ENCODE measurements at places on chromosomes 6 and 20.

- H3K36me3 ChIP-seq: no peaks in the 10 kb centered on the region
- no peaks in the 10 kb centered on the region for H3K27me3 ChIP-seq
- DNase-seq: no peak
- H3K4me1 ChIP-seq: peaks cover 23% of the 10 kb centered on the region
These were observed 265.0 kb upstream of the MARCKS start for GRCh38 chr6:113591896-113592827.

DNA sequence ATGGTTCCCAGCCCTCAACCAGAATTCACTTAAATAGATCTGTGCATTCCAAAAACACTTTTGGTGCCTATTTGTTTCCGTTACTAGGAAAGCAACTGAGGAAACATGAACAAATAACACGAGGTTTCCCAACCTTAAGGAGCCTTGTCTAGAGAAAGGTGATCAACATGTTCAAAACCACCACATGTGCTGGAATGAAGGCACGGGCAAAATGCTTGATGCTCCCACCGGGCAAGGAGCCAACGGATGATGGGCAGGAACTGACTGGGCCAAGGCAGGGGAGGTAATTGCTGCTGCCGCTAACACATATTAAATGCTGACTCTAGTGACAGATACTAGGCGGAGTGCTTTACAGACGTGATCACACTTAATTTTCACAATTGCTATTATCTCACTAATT, 2.5 kb downstream of the MYLK4 start:
- no peak overlapping the region for H3K4me3 ChIP-seq
- H3K27ac ChIP-seq: no peak overlapping the region
- H3K36me3 ChIP-seq: no peaks in the 10 kb centered on the region
- no peaks in the 10 kb centered on the region for H3K4me1 ChIP-seq
- no peak for DNase-seq
- peaks cover 8% of the 10 kb centered on the region for H3K27me3 ChIP-seq

GRCh38 chr20:36919715-36920333, 31.7 kb downstream of the SAMHD1 start:
- no peak for DNase-seq
- no peaks in the 10 kb centered on the region for H3K27me3 ChIP-seq
- no peak overlapping the region for H3K4me3 ChIP-seq
- H3K4me1 ChIP-seq: peaks cover 7% of the 10 kb centered on the region
- peaks cover 96% of the 10 kb centered on the region for H3K36me3 ChIP-seq

DNA sequence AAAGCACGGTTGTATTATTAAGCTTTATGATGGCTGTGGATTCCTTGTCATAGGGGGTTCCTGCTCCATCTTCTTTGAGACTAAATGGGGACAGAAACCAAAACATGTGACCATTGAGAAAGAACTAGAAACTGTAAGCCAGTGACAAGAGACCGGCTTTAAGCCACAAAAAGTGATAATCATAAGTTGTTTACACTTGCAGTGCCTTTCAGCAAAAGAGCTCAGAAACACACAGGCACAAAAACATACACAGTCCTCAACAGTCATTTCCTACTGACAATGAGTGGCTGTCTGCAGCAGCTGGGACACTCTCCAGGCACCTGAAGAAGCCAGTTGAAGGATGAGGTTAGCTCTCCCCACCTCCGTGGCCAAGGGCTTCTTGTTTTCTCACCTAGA, 20.0 kb upstream of the UBE2J1 start:
- peak overlapping the region; percentile 40 for H3K27ac ChIP-seq
- no peak overlapping the region for H3K4me3 ChIP-seq
- H3K27me3 ChIP-seq: no peaks in the 10 kb centered on the region
- no peaks in the 10 kb centered on the region for H3K36me3 ChIP-seq
- peaks cover 14% of the 10 kb centered on the region for H3K4me1 ChIP-seq
- no peak for DNase-seq

GRCh38 chr6:14819840-14820420, 425.9 kb upstream of the JARID2 start:
- H3K36me3 ChIP-seq: no peaks in the 10 kb centered on the region
- no peaks in the 10 kb centered on the region for H3K4me1 ChIP-seq
- no peaks in the 10 kb centered on the region for H3K27me3 ChIP-seq
- no peak overlapping the region for H3K27ac ChIP-seq
- DNase-seq: no peak
- H3K4me3 ChIP-seq: no peak overlapping the region

DNA sequence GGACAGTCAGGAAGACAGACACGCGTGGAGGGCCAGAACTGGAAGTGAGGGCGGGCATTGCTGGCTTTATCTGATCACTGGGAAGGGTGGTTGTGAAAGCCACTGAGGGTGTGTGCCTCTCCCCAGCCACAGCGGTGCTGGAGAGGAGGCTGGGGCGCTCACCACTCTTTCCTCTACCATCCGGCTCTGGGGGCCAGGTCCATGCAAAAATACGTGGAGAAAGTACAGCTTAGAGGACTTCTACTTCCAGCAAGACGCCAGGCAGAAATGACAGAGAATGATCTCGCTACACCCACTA, 148.8 kb upstream of the RPS6KA2 start:
- no peak overlapping the region for H3K4me3 ChIP-seq
- H3K36me3 ChIP-seq: no peaks in the 10 kb centered on the region
- H3K4me1 ChIP-seq: peaks cover 4% of the 10 kb centered on the region
- H3K27me3 ChIP-seq: no peaks in the 10 kb centered on the region
- no peak overlapping the region for H3K27ac ChIP-seq

GRCh38 chr6:139416146-139416545, 41.7 kb upstream of the CITED2 start:
- H3K4me3 ChIP-seq: no peak overlapping the region
- H3K27ac ChIP-seq: no peak overlapping the region
- no peak for DNase-seq
- no peaks in the 10 kb centered on the region for H3K4me1 ChIP-seq
- H3K27me3 ChIP-seq: no peaks in the 10 kb centered on the region

DNA sequence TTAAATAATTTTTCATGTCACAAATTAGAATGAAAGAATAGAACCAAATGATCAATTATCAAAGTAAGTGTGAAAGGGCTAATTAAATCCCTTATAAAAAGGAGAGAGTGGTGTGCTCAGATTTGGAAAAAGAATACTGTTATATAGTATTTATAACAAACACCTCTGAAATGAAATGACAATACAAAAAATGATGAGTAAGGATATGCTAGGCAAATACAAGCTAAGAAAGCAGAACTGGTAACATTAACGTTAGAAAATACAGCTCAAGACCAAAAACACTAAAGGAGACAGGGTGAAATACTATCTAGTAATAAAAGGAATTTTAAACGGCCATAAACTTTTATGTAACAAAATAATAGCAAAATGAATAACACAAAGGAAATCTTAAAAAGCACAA, 324.2 kb upstream of the RUNX2 start:
- no peak overlapping the region for H3K4me3 ChIP-seq
- no peak overlapping the region for H3K27ac ChIP-seq
- H3K4me1 ChIP-seq: no peaks in the 10 kb centered on the region
- H3K27me3 ChIP-seq: no peaks in the 10 kb centered on the region
- H3K36me3 ChIP-seq: no peaks in the 10 kb centered on the region
- DNase-seq: no peak
